ENCODE measurements at places on chromosomes 13 and 19.
A peak's percentile ranks its signal among the peaks of the same experiment; 100 is the strongest.

- peak; percentile 33 for DNase-seq
Measured at GRCh38 chr13:95176611-95177259, 124.5 kb downstream of the ABCC4 start.

GRCh38 chr13:113061796-113062425 is 43.7 kb upstream of the F7 start:
- DNase-seq, result no peak

- DNase-seq, result no peak
Measured at GRCh38 chr13:60137911-60138560, 25.7 kb downstream of the DIAPH3 start.

GRCh38 chr19:3359015-3359918 is 7.1 kb upstream of the NFIC start:
- peak; percentile 58 for DNase-seq

DNA sequence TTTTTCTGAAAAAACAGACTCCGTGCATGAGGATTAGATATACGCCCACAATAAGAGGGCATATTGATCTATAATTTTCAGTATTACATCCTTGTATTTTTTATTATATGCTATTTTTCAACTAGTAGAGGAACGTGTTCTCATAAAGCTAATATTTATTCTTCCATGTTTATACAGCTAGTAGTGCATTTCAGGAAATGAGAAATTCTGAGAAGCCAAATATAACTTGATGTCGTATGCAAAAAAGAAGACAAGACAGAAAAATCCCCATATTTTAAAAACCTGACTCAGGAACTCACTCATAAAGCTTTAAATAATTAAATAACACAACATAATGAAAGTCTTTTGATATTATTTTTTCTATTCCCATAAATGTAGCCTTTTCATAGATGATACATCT is 308.6 kb downstream of the ENOX1 start:
- no peak for DNase-seq

GRCh38 chr19:41253660-41254059 is 10.5 kb upstream of the HNRNPUL1 start:
- DNase-seq, result no peak

DNA sequence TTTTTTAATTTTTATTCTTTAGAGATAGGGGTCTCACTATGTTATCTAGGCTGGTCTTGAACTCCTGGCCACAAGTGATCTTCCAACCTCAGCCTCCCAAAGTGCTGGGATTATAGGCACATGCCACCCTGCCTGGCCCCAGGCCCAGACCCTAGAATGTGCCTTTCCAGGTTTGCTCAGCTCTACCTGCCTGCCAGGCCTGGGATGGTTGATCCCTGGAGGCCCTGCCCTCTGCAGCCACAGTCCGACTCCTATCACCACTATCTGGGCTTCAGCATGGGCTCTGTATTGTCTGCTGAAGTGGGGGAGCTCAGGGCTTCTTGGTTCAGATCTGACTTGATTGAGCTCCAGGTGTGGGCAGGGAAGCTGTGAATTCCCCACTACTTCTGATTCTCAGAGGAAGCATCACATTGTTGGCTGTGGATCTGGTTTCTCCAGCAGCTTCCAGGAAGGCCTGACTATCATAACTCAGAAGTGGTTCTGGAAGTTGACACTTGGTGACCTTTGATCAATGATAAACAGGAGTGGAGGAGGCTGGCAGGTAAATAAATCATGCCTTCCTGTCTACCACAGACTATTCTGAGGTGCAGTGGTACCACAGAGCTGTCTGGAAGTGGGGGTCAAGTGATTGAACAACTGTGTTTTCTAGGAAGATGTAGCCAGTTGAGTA is 71.9 kb downstream of the OLFM4 start:
- no peak for DNase-seq

DNA sequence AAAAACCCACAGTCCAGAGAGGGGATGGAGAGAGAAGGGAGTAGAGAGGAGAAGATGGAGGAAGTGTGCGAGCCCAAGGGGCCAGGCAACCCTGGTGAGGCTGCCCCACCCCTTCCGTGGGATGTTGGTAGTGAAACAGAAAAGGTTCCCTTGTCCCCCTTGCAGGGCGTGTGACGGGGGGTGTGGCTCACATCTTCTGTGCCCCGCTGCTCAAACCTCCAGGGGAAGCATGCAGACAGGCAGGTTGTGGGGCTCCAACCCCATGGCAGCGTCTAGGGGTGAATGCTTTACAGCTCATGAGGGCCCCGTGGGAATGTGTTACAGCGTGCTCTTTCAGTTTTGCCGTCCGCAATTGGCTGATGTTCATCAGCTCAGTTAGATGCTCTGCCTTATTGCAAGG is 14.7 kb upstream of the EVI5L start:
- DNase-seq, result no peak

DNA sequence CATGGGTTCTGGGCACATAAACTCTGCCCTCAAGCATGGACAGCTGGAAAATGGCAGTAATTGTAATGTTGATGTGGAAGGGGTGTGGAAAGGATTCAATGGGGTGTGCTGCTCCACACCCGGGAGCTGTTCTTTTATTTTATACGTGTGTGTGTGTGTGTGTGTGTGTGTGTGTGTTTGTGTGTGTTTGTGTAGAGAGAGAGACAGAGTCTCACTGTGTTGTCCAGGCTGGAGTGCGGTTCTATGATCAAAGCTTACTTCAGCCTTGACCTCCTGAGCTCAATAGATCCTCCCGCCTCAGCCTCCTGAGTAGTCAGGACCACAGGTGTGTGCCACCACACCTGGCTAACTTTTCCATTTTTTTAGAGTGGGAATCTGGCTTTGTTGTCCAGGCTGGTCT is 2.8 kb downstream of the MRPS12 start:
- no peak for DNase-seq

- DNase-seq, result no peak
Measured at GRCh38 chr13:68257111-68257842, 1027.1 kb upstream of the PCDH9 start.

- DNase-seq, result no peak
Measured at GRCh38 chr19:43331435-43332010, 22.0 kb upstream of the CD177 start.

- DNase-seq, result no peak
Measured at GRCh38 chr19:11452620-11453310, 17.3 kb downstream of the PRKCSH start.

GRCh38 chr13:111382877-111383276 is 62.4 kb downstream of the TEX29 start:
- no peak for DNase-seq

- DNase-seq, result no peak
Measured at GRCh38 chr13:64688893-64689677, 2541.1 kb downstream of the PCDH9 start.

- no peak for DNase-seq
Measured at GRCh38 chr13:97005625-97006262, 11.5 kb upstream of the OXGR1 start.

- no peak for DNase-seq
Measured at GRCh38 chr13:40181203-40181845, 485.1 kb downstream of the FOXO1 start.

- no peak for DNase-seq
Measured at GRCh38 chr13:76822698-76823267, 63.4 kb downstream of the KCTD12 start.

GRCh38 chr13:112601371-112601770 is 13.4 kb upstream of the TUBGCP3 start:
- DNase-seq, result no peak

DNA sequence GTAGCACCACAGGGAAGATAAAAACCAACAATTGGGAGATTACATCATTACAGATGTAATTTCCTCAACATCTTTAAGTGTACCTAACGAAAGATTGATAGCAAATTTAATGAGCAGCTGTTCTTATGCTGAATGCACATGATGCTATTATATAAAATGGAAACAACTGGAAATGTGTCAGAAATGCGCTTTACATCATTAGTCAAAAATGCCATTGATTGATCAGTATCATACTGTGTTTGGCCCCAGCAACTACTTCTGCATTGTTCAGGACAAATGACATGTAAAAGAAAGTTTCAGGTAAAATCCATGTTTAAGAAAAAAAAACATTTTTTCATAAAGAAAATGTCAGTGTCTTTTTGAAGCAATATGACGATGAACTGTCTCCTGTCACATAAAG is 625.5 kb upstream of the MIR17HG start:
- DNase-seq, result no peak

DNA sequence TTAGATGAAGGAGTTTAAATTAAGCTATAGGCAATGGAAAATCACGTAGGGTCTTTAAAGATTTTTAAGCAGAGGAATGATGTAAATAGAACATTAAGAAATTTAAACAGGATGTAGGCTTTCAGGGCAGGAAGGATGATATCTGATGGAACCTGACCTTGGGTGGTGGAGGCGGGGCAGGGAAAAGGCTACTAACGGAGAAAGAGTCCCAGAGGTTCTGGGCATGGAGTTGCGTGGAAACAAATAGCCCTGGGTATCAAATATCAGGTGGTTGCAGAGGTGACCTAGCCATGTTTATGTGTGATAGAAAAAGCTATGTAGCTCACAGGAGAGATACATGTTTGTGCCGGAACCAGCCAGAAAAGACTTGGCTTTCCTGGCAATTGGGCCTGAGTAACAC is 7.8 kb upstream of the CDK8 start:
- DNase-seq, result no peak

GRCh38 chr19:40672573-40673299 is 17.7 kb downstream of the NUMBL start:
- no peak for DNase-seq

GRCh38 chr13:31409678-31410356 is 210.0 kb downstream of the B3GLCT start:
- no peak for DNase-seq

DNA sequence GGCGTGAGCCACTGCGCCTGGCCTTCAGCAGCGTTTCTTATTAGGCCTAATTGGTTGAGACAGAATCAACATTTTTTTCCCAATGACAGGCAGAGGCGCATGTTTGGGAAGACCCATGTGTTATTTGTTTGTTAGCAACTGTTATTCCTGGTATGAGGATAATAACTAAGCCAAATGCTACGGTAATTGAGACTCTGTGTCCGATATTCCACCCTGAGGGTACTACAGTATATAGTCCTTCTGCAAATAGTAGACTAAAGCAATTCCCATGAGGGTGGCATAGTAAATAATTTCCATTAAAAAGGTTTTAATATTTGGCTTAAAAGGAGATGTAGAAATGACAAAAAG is 18.4 kb upstream of the CCL25 start:
- DNase-seq, result no peak

- DNase-seq, result no peak
Measured at GRCh38 chr13:40671956-40672764, 5.7 kb upstream of the FOXO1 start.

DNA sequence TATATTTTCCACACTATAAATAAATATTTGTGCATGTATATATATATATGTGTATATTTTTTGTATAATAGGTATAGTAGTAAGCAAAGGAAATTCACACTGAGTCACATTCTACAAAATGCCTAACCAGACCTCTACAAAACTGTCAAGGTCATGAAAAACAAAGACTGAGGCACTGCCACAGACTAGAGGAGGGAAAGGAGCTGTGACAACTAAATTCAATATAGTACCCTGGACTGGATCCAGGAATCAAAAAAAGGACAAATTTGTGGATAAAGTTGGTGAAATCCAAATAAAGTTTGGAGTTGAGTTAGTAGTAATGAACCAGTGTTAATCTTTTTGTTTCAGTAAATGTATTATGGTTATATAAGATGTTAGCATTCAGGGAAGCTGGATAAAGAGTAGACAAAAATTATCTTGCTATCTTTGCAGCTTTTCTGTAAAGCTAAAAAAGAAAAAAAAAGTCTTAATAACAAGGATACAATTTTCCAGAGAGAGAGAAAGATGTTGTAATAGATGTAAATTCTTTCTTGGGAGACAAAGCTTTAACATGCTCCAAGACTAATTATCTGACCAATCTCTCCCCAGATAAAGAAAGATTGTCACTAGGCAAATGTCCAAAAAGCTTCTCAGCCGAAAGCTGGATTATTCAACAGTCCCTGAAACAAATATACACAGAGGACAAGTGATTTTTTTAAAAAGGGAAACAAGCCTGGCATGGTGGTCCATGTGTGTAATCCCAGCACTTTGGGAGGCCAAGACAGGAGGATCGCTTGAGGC is 19.1 kb downstream of the SYDE1 start:
- DNase-seq, result no peak

DNA sequence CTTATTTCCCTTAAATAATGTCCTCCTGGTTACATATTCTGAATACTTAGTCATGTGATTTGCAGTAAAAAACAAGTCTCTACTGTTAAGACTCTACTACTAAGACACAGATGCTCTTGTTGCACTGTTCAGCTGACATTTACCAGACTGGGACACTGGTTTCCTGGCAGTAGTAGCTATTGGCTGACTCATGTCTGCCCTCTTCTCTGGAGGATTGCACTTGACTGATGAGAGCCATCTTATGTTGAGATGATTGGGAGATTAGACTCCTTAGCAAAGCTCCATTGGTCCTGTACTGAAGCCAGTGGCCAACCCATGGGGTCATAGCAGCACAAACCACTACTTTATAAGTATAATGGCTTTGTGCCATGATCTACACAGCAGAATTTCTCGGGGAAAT is 1672.6 kb upstream of the PCDH20 start:
- no peak for DNase-seq

DNA sequence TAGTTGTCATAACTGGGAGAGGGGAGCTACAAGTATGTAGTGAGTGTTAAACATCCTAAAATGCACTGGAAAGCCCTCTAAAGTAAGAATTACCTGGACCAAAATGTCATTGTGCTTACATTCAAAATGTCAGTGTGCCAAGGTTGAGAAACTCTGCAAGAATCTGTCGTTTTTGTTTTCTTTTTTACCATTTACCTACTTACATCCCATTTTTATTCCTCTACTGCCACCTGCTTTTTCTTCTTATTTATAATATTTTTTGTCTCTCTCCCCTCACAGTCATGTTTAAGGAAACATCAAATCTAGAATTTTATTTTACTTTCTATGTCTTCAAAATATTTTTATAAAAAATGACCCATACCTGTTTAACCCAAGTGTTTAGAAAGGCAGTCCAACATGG is 226.4 kb downstream of the PCDH17 start:
- no peak for DNase-seq

GRCh38 chr19:18504886-18505610 is 16.8 kb downstream of the ELL start:
- no peak for DNase-seq

Measured in T-helper 2 cell treated with Interferon-gamma antibody and Interleukin-4, amounts not matched to agents 5 μg/mL and 100 μg/mL, for 36 hours (primary cell).